ENCODE measurements at places on chromosomes 2 and 18. TPM values are rescaled to one million over a fixed set of nuclear protein-coding genes. Genes with fewer than 3 reads are reported as not detected.

DNA sequence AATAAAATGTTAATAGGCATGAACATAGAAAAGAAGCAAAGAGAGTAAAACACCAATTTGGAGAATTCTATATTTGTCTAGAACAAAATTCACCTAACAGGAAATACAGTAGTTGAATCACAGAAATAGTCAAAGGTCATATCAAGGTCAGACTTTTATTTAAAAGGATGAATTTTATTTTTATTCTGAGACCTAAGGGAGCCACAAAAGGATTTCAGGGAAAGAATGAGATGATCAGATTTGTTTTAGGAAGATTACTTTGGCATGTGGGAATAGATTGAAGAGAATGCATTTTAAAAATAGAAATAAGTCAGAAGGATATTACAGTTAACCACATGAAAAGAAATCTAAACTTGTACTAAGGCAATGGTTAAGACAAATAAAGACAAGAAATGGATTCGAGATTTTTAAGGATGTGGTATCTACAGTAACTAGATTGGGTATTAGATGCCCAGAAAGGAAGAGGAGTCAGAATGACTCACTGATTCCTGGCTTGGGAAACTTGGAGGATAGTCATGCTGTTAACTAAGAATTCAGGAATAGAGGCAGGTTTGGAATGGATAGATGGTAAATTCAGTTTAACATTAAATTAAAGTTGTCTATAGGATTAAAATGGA, 56.0 kb downstream of the METTL4 start:
- no peak for DNase-seq

DNA sequence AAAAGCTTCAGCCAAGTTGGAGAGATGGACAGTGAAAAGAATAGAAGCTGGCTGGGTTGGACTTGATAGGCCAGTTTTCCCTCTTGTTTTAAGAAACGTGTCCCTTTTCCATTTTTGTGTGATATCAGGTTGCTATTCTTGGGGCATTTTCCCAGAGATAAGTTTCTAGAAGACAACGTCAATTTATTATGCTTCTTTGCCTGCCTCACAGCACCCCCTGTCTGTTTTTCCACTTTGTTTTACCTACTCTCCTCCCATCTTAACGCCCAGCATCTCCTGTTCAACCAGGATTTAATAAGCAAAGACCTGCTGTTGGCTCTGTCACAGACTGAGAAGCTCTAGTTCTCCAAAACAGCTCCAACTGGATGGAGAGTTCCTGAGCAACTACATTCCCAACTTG, 317.8 kb upstream of the ZNF521 start:
- no peak for DNase-seq

- DNase-seq: no peak
Measured at GRCh38 chr2:118527571-118527970, 319.9 kb downstream of the EN1 start.

DNA sequence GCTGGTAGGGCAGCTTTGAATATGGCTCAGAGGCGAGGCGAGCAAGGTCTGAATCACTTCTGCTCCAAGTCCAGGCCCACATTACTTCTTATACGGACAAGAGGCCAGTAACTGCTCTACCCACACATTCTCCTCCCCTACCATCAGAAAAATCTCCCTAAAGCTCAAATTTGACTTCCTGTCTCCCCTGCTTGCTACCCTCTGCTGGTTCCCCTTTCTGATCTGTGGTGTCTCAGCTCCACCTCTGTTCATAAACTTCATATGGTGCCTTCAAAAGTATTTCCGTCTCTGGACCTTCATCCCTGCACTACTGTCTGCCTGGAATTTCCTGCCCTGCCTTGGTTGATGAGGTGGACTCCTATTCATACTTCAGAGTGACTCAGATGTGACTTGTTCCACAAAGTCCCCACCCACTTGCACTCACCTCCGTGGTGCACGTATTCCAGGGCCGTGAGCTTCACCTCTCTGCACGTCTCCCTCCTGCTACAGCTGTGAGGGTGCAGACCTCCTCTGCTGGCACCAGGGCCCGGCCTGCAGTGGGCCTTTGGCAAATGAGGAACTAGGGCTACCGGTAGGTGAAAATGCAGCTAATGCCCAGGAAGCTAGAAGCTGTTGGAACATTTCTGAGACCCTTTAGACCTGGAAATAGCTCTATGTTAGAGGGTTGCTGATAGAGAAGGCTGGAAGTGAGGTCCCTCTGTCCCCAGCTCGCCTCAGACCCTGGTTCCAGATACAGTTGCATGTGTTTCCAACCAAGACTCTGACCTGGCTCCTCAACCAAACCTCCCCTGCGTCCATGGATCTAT, 24.6 kb upstream of the KCMF1 start:
- DNase-seq: no peak

- no peak for DNase-seq
Measured at GRCh38 chr18:26181343-26181826, 44.9 kb upstream of the TAF4B start.

Gene MCEE
- total RNA-seq: 56.2 TPM

Data from urinary bladder (tissue), 4 donors.